MCF 10A (cell line): ENCODE measurements at places on chromosomes 3 and 15.

GRCh38 chr3:126040386-126040785, 43.5 kb downstream of the SLC41A3 start:
- H3K27ac ChIP-seq = no peak overlapping the region
- H3K4me3 ChIP-seq = no peak overlapping the region
- no peak for DNase-seq
- no peaks in the 10 kb centered on the region for H3K27me3 ChIP-seq
- H3K36me3 ChIP-seq = no peaks in the 10 kb centered on the region

GRCh38 chr3:42090973-42091731, at the start of gene TRAK1:
Gene TRAK1 (plus strand): TSS chr3:42091357. CDS start chr3:42091470, 113 bp downstream.
- H3K4me3 ChIP-seq = peak within 1 kb of the TSS; percentile 70
- no peaks in the 10 kb centered on the region for H3K27me3 ChIP-seq
- H3K4me1 ChIP-seq = peaks cover 20% of the 10 kb centered on the region
- peak; percentile 91 for DNase-seq
- peak within 1 kb of the TSS; percentile 72 for H3K27ac ChIP-seq
- peaks cover 43% of the 10 kb centered on the region for H3K36me3 ChIP-seq

- no peak overlapping the region for H3K27ac ChIP-seq
- H3K4me3 ChIP-seq = no peak overlapping the region
- no peaks in the 10 kb centered on the region for H3K4me1 ChIP-seq
- H3K36me3 ChIP-seq = no peaks in the 10 kb centered on the region
- no peaks in the 10 kb centered on the region for H3K27me3 ChIP-seq
Observed at GRCh38 chr3:30984855-30985749, 90.6 kb upstream of the GADL1 start.

DNA sequence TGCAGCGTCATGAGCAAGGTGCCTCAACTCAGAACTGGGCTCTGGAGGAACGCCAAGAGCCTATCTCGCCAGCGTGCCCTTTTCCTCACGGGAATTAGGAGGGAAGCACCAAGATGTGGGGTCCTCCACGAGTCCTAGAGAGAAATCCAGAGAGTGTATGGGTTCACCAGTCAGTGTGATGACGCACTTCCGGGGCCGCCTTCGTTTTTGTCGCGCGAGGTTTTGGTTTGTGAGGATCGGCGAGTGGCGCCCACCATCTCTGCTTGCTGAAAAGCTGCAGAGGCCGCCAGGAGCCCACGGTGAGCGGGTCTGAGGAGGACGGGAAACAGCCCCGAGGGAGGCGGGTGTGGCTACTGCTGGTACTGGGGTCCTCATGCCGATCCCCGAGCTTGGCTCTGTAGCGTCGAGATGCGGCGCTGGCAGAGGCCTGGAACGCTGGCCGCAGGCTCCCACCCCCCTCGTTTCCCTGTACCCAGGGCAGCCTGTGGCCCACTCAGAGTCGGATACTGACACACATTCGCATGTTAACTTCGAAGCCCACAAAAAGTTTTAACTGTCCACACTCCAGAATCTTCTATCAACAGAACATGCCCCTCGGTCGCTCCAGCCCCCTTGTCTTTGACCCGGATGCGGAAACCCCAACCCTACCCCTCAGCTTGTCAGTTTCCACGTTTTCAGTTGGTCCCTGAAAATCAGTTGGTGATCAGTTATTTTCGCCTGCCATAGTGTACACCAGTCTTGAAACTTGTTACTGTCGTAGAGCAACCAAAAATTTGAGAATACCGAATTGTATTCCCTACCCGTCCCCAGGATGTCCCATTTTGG, 30.4 kb downstream of the ZNF662 start:
- peaks cover under 1% of the 10 kb centered on the region for H3K27me3 ChIP-seq
- no peak for DNase-seq
- H3K4me1 ChIP-seq = no peaks in the 10 kb centered on the region
- peaks cover 6% of the 10 kb centered on the region for H3K36me3 ChIP-seq
- H3K4me3 ChIP-seq = no peak overlapping the region
- H3K27ac ChIP-seq = no peak overlapping the region

DNA sequence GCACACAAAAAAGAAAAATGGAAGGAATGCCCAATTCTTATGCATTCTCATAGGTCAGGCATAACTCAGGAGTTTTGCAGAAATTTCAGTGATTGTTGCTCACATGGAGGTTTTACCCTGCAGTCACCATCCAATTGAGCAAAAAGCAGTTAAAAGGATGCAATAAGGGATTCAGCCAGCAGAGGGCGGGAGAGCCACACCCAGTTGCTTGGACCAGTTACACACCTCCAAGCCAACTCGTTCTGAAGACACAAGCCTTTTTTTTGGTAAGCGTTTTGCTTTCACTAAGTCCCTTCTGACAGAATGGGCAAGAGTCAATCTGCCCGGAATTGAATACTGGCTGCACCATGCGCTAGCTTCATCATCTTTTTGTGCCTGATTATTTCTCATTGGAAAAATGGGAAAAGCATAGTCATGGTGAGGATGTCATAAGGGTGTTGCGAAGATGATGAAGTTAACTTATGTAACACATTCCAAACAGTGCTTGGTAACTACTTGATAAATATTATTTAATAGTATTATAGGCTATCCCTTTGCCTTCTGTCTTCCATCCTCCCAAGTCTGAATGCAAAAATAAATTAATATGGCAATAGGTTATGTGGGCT, 154.4 kb upstream of the SGO1 start:
- no peaks in the 10 kb centered on the region for H3K4me1 ChIP-seq
- H3K27me3 ChIP-seq = no peaks in the 10 kb centered on the region
- H3K36me3 ChIP-seq = no peaks in the 10 kb centered on the region
- DNase-seq = peak; percentile 81

DNA sequence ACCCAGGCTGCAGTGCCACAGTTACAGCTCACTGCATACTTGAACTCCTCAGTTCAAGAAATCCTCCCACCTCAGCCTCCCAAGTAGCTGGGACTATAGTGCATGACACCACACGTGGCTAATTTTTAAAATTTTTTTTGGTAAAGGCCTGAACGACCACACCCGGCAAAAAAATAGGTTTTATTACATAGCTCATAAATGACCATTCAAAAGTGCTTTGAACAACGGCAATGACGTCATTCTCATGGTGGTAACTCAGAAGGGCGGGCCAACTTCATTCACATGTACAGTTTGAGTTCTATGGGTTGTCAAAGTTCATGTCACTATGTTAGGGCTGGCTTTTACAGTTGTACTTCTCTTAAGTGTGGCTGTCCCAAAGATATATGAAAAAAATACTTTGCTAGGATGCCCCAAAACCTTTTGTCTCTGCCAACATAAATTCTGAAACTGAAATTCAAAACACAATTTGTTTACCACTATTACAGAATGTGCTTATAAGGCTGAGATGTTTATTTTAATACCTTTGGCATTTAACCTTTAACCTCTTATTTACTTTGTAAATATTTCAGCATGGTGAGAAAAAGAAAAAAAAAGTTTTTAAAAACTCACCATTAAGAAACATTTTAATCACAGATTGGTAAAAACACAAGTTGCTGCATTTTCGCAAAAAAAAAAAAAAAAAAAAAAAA, 6.2 kb downstream of the MYO1E start:
- H3K27ac ChIP-seq = peak overlapping the region; percentile 61
- no peak overlapping the region for H3K4me3 ChIP-seq
- no peaks in the 10 kb centered on the region for H3K27me3 ChIP-seq
- H3K4me1 ChIP-seq = peaks cover 30% of the 10 kb centered on the region

- H3K4me1 ChIP-seq = peaks cover 11% of the 10 kb centered on the region
- H3K4me3 ChIP-seq = no peak overlapping the region
- no peak for DNase-seq
Observed at GRCh38 chr3:171420667-171421066, 39.5 kb downstream of the TNIK start.

GRCh38 chr3:42707620-42708355, 5.2 kb upstream of the HHATL start:
- no peak for DNase-seq
- no peaks in the 10 kb centered on the region for H3K4me1 ChIP-seq
- H3K27ac ChIP-seq = no peak overlapping the region

DNA sequence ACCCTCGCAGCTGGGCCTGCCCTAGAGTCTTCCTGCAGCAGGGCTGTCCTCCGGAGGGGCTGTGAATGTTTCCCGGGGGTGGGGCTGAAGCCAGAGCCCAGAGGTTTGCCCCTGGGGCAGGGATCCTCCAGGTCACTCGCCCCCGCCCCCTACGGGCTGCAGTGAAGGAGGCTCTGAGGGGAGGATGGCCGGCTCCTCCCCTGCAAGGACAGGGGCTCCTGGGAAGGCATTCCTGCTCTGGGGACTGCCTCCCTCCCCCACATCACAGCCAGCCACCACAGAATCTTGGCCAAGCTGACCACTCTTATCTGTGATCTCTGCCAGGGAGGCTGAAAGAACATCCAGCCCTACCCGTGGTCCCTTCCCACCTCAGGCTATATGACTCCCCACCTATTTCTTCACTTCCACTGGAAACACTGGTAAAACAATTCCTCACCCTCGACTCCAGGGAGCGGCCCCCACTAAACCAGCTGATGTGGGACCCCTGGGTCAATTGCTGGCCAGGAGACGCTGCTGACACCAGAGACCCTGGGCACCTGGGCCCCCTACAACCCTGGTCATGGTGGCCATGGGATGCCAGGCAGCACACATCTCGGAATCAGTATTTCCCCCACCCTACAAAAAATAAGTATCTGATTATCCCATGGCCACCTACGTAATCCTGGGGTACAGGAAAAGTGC, 66.0 kb downstream of the HMCES start:
- no peak for DNase-seq
- no peaks in the 10 kb centered on the region for H3K4me1 ChIP-seq
- no peak overlapping the region for H3K4me3 ChIP-seq
- peaks cover 12% of the 10 kb centered on the region for H3K27me3 ChIP-seq
- H3K36me3 ChIP-seq = no peaks in the 10 kb centered on the region

DNA sequence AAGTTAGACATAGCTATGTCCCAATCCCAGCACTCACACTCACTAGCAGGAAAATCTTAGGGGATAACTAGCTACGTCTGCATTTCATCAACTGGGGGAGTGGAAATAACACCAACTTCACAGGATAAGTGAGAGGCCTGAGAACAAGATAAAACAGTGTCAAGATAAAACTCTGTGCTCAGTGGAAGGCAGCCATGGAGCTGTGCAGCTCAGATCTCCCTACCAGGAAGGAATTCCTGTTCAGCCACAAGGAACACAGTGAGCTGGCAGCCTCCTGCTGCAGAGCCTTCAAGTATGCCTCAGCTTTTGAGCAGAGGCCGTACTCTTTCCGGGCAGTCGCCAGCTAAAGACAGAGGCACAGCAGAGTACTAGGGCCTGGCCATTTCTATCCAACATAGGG, 115.8 kb upstream of the TOPAZ1 start:
- no peaks in the 10 kb centered on the region for H3K36me3 ChIP-seq
- peak overlapping the region; percentile 47 for H3K27ac ChIP-seq
- DNase-seq = no peak
- H3K4me1 ChIP-seq = peaks cover 8% of the 10 kb centered on the region

DNA sequence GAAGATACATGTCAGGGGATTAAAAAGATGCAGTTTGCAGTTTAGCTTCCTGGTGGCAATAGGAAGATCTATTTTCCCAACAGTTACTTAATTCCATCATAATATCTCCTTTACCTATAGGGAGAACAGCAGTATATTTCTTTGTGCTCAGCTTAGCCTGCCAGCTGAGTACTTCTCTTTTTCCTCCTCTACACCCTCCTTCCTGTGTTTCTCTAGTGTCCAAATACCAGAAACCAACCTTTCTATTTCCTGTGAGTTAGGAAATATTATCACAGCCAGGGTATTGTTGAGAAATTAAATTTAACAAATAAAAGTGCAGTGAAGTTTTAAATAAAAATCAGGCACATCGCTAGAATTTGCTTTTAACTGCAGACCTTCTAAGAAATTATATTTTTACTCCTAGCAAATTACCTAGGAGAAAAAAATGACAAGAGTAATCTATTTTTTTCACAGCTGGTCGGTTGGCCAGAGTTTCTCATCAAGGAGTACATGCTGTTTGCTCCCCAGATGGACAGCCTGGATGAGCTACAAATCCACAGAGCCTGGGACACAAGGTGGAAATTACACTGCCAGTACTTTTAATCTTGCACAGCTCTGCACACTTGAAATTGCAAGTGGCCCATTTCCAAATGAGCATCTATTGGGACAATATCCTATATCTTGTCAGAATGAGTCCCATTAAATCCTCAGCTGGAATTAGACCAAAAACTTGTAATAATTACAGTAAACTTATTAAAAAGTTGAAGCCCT, 185.2 kb upstream of the CFAP20DC start:
- H3K27me3 ChIP-seq = no peaks in the 10 kb centered on the region
- no peak overlapping the region for H3K27ac ChIP-seq
- peaks cover 7% of the 10 kb centered on the region for H3K4me1 ChIP-seq
- no peak overlapping the region for H3K4me3 ChIP-seq
- DNase-seq = no peak

GRCh38 chr3:125005222-125005621, 50.6 kb downstream of the HEG1 start:
- H3K4me3 ChIP-seq = no peak overlapping the region
- peaks cover 55% of the 10 kb centered on the region for H3K36me3 ChIP-seq
- DNase-seq = no peak
- H3K27me3 ChIP-seq = no peaks in the 10 kb centered on the region
- no peaks in the 10 kb centered on the region for H3K4me1 ChIP-seq

GRCh38 chr15:84699538-84700191, 16.3 kb downstream of the SEC11A start:
- peak overlapping the region; percentile 53 for H3K27ac ChIP-seq
- H3K4me3 ChIP-seq = no peak overlapping the region
- H3K36me3 ChIP-seq = peaks cover 14% of the 10 kb centered on the region
- DNase-seq = no peak

GRCh38 chr3:100437721-100438622, 36.6 kb downstream of the LNP1 start:
- no peak overlapping the region for H3K27ac ChIP-seq
- no peak overlapping the region for H3K4me3 ChIP-seq

GRCh38 chr3:10519236-10519635, 13.8 kb upstream of the ATP2B2 start:
- H3K4me3 ChIP-seq = no peak overlapping the region
- H3K4me1 ChIP-seq = no peaks in the 10 kb centered on the region
- no peak for DNase-seq
- no peak overlapping the region for H3K27ac ChIP-seq
- H3K27me3 ChIP-seq = peaks cover 67% of the 10 kb centered on the region

GRCh38 chr15:41695750-41696436, 35.7 kb downstream of the MGA start:
- H3K27ac ChIP-seq = no peak overlapping the region
- peak; percentile 55 for DNase-seq
- H3K36me3 ChIP-seq = peaks cover 13% of the 10 kb centered on the region
- H3K27me3 ChIP-seq = no peaks in the 10 kb centered on the region
- no peak overlapping the region for H3K4me3 ChIP-seq

- DNase-seq = no peak
- H3K4me1 ChIP-seq = no peaks in the 10 kb centered on the region
- no peak overlapping the region for H3K27ac ChIP-seq
- H3K27me3 ChIP-seq = no peaks in the 10 kb centered on the region
Observed at GRCh38 chr15:80750575-80750974, 28.6 kb upstream of the CEMIP start.
